Activated T-cell treated with anti-CD3 and anti-CD28 coated beads for 24 hours (primary cell): ENCODE measurements at places on chromosomes 12 and 14.

GRCh38 chr12:67925077-67925476 lies 64.2 kb upstream of the IFNG-AS1 start:
- DNase-seq = no peak

- DNase-seq = no peak
Measured at GRCh38 chr12:127538316-127538715, 728.7 kb upstream of the TMEM132C start.

DNA sequence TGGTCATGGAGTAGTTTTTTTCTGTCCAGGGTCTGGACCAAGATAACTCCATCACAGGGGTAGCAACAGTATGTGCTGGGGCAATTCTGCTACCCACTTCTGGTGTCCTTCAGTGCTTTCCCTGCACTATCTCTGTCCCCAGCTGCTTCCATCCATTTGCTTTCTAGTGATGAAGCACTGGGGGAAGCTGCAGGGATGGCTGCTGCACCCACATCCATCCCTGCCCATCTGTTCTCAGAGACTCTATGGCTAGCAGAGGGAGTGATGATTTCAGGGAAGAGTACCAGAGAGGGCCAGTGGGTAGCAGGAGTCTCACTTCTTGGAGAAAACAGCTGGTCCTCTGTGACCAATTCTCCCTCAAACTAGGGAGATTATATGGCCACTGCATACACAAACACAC lies 44.1 kb downstream of the ETV6 start:
- no peak for DNase-seq

DNA sequence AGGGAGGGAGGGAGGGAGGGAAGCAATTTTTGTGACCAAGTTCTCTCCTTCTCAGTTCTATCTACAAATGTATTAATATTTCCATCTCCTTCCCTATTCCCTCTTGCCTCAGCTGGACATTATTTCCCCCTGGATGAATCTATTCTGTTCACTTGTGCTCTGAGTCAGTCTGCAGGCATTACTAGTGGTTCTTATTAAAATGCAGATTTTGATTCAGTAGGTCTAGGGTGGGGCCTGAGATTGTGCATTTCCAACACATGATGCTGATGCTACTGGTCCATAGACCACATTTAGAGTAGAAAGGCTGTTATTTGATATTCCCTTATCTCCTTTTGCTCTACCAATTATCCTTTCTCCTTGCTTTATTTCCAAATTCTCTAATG lies 40.1 kb upstream of the YAF2 start:
- DNase-seq = no peak

GRCh38 chr14:35532783-35533356 lies 1.1 kb upstream of the INSM2 start:
- DNase-seq = no peak

DNA sequence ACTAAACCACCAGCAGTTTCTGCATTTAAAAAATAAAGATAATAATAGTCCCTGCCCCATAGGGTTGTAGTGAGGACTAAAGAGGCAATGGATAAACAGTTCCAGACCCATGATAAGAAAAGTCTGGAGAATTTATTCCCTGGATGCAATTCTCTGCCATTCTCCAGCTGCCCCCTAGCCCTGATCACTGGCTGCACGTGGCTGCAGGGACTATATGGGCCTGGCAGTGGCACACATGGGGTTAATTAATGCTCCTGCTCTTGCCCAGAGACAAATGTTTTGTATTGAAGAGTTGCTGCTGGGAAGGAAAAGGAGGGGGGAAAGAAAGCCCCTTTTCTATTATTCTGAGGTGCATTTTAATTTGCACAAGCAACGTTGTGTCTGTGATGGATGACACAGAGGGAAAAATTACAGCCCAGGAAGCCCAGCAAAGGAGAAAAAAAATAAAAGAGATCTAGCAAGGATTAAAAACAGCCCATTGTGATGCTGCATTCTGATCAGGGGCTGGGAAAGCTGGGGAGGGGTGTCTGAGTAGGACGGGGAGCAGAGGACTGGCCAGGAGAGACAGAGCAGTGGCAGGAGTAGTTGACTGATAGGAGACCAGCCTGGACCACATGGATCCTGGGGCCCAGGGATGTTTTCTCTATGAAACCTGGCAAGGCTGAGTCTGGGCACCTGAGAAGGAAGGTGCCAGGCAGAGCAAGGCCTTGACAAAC lies 149.3 kb downstream of the ESRRB start:
- DNase-seq = no peak

GRCh38 chr12:7646178-7646475 lies 19.6 kb downstream of the APOBEC1 start:
- no peak for DNase-seq

DNA sequence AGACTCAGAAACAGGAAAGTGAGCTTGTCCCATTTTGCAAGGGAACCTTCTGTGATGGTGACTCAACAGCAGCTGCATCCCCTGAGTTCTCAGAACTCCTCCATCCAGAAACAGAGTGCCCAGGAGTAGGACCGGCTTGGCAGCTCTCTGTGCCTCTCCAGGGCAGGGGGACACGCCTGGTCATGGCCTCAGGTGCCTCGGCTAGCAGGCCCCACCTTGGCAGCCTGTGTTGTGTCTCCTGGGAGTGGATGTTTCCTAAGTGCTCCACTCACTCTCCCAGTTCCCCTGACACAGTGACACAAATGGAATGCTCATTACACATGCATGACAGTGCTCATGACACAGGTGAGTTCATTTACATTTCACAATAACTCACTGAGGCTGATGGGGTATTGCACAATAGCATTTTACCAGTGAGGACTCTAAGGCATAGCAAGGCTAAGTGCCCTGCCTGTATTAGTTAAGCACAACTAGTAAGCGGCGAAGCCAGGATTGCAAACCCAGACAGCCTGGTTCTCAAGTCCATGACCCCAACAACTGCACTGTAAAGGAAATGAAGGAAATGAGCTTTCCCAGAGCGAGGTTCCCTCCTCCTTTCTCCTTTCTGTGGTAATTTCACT lies 47.4 kb downstream of the CALM1 start:
- DNase-seq = no peak
